ENCODE measurements at places on chromosomes 2 and 18.

- no peak for DNase-seq
These were observed 273.4 kb upstream of the CDH7 start for GRCh38 chr18:65477455-65477854.

DNA sequence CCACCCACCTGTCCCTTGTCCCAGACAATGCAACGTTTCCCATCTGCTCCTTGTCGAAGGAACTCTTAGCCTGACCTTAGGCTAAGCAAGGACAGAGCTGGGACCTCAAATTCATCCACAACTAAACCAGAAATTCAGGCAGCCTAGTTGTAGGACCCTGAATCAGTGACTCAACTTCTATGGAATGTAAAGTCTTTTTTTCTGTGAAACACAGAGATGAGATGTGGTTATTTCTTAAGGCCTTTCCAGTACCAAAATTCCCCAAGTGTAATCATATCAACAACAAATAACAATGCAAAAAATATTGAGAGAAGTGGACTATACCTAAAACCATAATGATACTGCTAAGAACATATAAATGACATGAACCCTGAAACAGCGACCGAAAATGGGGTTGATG lies 46.7 kb downstream of the EN1 start:
- no peak for DNase-seq

DNA sequence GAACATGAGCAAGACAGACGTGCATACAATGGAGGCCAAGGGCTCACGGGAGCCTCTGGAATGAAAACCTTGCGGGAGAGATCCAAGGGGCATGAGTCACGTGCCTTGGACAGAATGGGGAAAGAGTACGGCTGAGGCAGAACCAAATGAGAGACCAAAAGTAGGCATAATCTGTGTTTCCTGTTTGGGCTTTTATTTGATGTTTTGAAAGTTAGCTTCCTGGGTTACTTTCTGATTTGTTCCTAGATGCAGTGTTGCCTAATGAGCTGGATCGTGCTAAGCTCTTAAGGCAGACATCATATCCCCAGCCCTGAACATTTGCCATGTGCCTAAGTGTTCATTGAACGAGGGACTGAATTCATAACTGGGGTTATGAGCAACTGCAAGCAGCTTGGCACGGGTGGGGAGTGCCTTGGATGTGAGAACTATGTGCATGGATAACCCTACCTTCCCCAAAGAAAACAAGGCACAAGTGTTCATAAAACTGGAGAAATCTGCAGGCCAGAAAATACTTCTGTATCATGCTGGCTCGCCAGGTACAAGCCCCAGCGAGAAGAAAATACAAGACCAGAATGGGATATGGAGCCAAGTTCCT lies 60.3 kb upstream of the RPL31 start:
- no peak for DNase-seq

DNA sequence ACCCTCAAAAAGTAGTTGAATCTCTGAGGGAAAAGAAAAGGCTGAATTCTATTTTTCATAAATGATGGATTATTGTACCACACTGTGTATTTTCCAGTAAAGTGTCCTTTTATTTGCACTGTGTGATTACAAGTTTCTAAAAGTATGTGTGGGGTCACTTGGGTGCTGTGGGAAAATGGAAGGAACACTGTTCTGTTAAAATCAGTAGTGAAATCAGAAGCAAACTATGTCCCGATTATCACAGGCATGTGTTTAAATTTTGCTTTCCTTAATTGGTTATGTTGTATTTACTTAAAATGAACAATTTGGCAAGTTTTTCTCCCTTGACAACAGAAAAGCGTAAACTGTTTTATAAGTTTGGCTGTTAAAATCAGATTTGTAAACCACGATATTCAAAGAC lies 353.1 kb downstream of the ARHGAP15 start:
- DNase-seq: no peak

GRCh38 chr2:3644246-3644525 lies 13.8 kb upstream of the ALLC start:
- no peak for DNase-seq

Measured in stimulated activated CD8-positive, alpha-beta memory T cell treated with anti-CD3 and anti-CD28 coated beads, Interleukin-4, amount 100 ng/mL, for 4 hours (primary cell).